ENCODE measurements at places on chromosomes 4 and X.

- peak; percentile 95 for DNase-seq
These were observed 3.0 kb downstream of the GIMD1 start for GRCh38 chr4:106365613-106366012.

- DNase-seq = no peak
These were observed 36.7 kb downstream of the SMPX start for GRCh38 chrX:21721195-21721594.

DNA sequence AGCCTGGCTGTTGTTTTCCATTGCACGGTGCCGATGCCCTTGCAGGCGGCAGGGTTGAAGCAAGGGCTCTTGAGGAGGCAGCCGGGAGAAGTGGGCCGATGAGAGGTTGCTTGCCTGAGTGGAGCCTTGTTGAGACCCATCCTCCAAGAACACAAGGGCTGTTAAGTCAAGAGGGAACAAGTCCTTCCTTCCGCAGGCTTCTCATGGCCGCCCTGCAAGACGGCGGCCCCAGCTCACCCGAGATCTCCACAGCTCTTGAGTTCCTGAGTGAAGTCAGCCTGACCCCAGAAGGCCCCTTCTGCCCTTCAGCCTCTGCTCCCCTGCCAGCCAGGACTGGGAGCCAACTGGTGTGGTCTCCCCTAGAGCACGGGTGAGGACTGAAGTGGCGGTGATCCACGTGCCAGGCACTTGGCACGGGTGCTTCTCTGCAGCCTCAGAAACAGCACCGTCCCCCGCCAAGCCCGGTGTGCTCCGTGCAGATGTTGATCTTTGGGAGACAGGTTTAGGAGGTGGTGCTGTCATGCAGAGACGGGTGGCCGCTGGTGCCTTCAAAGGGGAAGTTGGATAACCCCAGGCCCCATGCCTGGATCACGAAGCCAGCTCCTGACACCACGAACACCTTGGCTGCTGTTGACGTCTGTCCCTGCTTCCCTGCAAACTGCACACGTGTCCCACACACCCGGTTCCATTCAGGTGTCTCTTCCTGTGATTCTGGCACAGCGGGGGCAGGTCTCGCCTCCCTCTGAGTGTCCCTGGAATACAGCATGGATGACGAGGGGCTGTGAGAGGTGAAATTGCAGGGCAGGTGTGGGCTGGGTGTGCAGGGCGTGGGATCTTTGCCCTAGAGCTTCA lies 164.4 kb upstream of the PSAPL1 start:
- no peak for DNase-seq

DNA sequence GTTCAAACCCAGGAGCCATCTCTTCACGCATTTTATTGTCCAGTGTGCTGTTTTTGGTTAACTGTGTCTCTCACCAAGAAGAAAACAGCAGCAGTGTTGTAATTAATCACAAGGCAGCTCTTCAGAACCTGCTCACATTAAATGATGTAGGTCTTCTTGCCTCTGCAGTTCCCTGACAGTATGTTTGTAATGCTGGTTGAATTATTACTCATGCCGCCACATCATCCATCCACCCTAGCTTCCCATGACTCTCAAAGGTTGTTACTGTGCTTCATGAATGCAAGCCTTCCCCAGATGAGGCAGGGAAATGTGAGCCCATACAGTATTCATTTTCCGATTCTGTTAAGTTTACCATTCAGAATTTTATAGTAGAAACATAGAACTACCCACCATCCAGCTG lies 17.4 kb downstream of the TLR10 start:
- peak; percentile 69 for DNase-seq

DNA sequence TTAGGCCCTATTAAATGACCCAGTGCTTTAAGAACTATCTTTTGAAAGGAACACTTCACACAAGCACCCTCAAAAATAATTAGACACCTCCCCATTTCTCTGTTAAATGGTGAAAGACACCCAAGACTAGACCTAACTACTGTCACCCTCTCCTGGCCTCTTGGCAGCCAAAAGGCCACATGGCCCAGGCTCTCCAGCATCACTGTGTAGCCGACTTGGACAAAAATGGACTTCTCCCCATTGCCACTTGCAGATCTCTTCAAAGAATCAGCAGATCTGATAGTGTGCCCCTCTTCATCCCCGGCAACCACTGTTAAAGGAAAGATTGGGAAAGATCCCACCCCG lies 2.0 kb downstream of the MID1IP1 start:
- no peak for DNase-seq

DNA sequence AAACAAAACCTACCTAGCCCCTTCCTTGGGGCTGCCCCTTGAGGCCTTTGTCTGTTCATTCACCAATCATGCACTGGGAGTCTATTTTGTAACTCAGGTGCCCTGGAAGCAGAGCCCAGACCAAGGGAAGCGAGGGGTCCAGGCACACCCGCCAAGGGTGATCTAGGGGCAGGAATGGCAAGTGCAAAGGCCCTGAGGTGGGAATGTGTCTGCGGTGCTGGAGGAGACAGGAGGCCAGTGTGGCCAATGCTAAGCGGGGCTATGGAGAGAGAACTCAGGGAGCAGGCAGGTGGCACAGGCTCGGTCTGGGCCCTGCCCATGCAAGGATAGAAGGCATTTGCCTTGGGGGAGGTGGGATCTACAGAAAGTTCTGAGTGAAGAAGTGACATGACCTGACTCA lies 3.5 kb upstream of the SH3BP2 start:
- DNase-seq = no peak
